ELF-1 (cell line): ENCODE measurements at places on chromosomes 7 and 10.

GRCh38 chr10:128930515-128930914 is 536.5 kb upstream of the MGMT start:
- DNase-seq, result no peak

DNA sequence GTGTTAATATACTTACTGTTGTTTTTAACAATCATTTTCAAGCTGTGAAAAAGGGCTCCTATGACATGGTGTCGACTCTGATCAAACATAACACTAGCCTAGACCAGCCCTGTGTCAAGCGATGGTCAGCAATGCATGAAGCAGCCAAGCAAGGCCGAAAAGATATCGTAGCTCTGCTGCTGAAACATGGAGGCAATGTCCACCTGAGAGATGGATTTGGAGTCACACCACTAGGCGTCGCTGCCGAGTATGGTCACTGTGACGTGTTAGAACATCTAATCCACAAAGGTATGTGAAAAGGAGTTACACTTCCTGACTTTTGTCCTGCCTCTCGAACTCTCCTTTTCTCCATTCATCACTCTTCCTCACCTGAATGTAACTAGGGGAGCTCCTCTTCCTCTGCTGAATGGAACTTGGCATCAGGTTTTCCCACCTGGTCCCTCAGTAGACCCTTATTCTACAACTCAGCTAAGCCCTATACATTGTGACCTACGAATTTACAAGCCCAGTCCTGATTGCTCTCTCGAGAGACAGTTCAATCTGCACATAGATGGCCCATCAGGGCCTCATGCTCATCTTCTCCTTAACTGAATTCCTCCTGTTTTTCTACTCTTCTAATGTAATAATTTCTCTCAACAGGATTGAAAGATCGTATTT is 23.0 kb downstream of the ASB15 start:
- peak; percentile 78 for DNase-seq

DNA sequence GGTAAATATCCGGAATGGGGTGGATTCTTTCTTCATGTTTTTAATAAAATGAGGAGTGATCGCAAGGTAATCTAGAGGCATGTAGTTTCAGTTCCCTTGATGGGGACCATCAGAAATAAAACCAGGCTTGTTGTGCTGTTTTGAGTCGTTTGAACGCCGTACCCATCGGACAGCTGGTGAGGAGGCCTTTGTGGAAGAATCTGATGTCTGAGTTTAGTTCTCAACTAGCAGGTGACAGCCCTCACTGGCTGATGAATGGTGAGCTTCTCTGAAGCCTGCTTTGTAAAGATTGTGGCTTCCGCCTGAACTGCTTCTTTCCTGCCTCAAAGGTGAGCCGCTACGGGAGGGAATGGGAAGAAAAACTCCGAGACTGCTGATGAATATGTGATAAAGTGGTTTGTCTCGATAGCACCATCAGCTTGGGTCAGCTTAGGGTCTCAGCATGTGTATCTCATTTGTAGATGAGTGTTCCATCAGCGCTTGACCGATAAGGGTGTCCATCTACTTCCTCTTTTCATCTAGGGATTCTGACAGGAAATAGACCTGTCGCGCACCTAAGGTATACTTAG is 977 bp downstream of the TMEM248 start:
- DNase-seq, result no peak

DNA sequence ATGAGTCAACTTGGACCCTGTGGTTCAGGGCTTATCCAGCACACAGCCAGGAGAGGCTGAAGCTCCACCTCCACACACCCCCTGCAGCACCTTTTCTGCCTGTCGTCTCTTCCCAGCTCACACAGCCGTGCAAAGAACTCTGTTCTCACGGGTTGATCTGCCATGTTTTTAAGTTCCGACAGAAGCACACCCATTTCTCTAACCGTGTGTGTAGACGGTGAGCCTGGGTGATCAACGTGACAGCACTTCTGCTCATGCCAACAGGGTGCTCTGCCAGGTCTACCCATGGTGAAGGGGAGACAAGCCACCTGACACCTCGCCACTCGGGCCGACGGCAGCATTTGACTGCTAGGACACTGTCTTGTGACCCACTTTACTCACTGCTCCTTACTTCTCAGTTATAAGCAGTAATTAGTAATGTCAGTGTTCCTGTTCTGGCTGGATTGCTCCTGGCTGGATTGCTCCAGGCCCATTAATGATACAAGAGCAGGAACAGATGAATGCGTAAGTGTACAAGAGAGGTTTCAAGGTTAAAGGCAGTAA is 90.5 kb downstream of the RNF216 start:
- no peak for DNase-seq

- DNase-seq, result peak; percentile 22
Measured at GRCh38 chr7:111090846-111091245, at the start of gene LRRN3. TSS of gene LRRN3 (plus strand) at chr7:111091127. CDS start at chr7:111122773, 31,646 bp downstream.

DNA sequence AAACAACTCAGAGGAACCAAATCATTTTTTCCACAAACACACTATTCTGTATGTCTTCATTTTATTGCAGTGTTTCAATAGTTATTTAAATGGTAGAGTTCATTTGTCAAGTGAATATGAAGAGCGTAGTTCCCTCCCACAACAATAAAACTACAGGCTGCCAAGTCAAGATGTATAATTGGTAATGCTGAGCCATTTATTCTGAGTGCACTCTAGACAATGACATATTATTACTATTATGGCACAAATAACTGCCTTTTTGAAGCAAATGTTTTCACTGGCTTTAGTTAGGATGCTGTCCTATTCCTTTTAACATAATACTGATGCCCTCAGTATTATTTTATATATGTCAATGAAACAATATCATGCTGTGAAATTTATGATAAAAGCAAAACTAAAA is 102.7 kb upstream of the PCDH15 start:
- DNase-seq, result no peak

GRCh38 chr7:45078125-45078681 is 10.6 kb downstream of the NACAD start:
- DNase-seq, result no peak

DNA sequence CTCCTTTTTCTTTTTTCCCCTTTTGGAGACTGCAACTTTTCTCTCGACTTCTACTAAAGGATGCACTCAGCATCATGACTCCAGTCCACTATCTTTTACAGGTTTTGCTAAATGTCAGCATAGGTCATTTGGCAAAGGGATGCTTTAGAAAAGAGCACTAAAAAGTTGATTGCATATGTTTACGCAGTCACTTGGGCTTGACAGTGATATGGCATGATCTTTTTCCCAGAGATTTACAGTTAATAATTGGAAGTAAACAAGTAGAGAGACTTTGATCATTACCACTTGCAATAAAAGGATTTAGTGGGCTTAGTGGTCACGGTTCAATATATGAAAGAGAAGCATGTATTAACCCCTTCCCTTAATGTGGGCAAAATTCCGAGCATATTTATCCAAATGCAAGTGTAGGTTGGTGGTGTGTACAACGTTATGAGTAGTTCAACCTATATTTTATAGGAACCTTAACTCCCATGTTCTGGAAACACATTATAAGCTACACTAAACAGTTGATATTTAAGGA is 1.8 kb downstream of the BMI1 start:
- DNase-seq, result no peak

DNA sequence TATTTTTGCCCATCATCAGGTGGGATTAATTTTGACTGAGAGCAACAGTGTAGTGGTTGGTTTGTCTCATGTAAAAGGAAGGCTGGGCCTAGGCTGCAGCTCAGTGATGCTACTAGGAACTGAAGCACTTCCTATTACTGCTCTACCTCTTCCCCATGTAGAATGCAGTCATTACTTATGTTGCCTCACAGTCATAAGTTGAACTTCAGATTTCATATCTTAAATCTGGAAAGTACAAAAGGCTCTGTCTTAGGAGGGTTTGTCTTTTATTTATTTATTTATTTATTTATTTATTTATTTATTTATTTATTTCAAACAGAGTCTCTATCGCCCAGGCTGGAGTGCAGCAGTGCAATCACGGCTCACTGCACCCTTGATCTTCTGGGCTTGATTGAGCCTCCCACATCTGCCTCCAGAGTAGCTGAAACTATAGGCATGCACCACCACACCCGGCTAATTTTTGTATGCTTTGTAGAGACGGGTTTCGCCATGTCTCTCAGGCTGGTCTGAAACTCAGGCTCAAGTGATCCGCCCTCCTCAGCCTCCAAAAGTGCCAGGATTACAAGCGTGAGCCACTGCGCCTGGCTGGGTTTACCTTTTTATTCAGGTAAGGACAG is 721.7 kb upstream of the GALNT17 start:
- DNase-seq, result no peak

DNA sequence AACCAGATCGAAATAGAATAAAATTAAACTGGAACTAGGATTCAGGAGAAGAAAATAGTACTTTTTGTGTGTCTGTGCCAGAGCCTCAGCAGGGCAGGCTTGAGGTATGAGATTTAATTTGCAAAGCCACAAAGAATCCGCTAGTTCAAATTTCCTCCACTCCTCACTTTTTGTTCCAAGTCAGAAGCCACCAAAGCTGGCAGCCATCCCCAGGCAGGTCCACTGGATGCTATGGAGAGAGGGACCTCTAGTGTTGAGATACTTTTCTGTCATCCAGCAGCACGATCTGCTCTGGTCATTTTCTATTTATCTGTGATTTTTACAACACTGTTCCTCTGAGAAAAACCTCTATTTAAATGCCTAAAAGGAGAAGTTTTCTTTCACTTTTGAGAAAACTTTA is 147.9 kb upstream of the FRMD4A start:
- DNase-seq, result peak; percentile 65

DNA sequence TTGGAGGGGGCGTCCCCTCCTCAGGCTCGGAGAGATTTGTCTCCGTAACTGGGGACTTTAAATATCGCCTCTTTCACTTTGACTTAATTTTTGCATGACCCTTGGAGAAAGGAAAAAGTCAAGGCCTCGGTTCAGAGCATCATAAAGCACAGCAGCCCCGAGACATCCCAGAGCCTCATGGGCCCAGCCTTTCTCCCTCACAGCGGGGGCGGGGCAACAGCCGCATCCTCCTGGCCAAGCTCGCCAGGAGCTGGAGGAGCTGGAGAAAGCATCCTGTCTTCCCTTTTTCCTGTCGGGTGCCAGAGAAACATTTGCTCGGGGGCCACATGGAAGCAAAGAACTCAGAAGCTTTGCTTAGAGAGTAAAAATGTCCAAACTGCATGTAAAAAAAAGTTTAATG is 43.6 kb upstream of the DPYSL4 start:
- peak; percentile 36 for DNase-seq

DNA sequence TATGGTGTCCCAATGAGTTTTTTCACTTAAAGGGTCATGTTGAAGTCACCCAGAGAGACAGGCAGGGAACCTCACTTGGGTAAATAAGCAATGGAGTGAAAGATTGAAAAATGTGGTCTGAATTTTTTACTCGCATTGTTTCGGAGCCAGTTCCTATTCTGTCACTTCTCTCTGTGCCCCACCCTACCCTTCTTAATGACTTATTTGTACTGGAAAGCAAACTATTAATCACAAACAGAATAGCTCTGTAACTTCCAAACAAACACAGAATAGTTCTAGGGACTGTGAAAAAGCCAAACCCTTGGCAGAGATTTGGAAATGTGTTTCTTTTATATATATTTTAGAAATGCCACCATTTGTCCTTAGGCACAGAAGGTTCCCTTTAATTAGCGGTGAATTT is 76.0 kb downstream of the LRMDA start:
- no peak for DNase-seq

DNA sequence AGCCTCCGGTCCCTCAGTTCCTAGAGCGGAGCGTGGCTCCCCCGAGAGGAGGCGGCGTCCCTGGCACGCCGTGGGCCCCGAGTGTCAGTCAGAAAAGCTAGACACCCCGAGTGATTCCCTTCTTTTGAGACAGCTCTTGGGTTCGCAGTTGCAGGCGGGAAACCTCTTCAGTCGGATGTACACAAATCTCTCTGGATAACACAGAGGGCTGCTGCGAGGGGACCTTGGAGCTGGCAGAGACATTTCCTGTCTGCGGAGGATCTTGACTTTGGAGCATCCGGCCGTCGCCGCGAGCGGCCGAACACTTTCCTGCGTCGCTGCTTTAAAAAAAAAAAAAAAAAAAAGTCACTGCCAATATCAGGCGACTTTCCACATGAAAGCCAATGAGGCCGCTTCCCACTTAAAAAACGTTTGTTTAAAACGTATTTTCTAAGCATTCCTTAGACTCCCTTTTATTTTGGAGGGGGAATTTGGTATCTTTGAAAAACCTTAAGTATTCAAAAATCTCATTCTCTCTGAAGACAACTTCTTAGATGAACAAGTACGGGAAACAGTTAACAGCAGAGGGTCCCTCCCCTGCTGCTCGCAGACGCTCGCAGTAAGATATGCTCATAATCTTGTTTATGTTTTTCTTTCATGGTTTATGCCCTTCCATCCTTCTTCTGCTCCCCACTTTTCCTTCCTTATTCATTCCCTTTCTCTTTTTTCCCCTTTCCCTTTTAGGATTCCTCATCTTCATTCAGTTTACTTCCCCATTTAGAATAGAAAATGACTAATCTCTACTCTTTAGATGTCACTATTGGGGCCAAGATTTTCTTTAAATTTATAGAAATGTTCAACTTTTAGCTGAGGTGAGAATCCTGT is 10.0 kb downstream of the HHEX start:
- peak; percentile 51 for DNase-seq

DNA sequence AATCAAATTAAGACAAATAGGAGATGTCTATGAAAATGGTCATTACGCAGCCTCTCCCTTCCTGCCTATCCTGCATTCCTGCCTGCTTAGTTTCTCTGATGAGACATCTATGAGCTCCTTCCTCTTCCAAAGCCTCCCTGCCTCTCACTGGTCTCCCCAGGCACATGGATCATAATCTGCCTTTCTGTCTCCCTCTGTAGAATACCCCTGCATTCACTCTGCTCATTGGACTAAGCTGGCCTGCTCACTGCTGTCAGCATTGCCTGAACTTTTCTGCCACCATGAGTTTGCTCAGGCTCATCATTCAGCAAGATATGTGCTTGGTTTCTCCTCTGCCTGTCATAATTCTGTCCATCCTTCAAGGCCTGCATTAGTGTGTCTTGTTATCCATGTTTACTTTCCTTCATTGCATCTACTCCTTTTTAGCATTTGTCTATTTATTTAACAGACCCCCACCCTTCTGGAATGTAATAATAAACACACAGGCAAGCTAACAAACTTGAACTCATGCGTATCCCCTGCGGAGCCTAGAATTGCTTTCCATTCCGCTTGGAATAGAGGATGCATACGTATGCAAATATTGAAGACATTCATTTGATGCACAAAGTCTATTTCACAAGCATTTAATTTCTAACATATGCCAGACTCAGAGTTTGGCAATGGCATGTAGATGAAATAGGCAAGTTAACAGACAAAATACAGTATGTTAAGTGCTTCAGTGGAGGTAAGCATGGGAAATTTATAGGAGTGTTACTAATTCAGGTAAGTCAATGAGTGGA is 88.3 kb downstream of the PTPRZ1 start:
- DNase-seq, result peak; percentile 23

- peak; percentile 92 for DNase-seq
Measured at GRCh38 chr7:4479367-4480039, 202.6 kb upstream of the FOXK1 start.
